ENCODE measurements at places on chromosomes 1 and 21.

DNA sequence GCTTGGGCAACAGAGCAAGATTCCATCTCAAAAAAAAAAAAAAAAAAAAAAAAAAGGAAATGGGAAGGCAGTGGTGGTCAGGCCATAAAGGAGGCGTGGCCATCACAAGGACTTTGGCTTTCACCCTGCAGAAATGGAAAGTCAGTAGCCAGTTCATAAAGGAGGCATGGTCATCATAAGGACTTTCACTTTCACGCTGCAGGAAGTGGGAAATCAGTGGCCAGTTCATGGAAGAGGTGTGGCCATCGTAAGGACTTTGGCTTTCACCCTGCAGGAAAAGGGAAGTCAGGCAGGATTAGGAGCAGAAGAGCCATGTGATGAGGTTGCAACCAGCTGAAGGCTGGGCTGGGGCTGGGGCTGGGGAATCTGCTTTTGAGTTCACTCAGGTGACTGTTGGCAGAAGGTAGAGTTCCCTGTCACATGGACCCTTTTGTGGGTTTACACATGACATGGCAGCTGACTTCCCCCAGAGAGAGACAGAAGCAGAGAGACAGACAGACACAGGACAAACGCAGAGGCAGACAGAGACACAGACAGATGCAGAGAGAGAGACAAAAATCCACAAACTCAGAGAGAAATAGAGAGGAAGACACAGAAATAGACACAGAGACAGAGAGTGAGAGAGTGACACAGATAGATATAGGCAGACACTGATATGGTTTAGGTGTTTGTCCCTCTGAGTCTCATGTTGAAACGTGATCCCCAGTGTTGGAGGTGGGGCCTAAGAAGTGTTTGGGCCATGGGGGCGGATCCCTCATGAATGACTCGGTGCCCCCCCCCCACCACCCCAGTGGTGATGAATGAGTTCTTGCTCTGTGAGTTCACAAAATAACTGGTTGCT, 263.9 kb upstream of the KAZN start:
- DNase-seq = no peak

DNA sequence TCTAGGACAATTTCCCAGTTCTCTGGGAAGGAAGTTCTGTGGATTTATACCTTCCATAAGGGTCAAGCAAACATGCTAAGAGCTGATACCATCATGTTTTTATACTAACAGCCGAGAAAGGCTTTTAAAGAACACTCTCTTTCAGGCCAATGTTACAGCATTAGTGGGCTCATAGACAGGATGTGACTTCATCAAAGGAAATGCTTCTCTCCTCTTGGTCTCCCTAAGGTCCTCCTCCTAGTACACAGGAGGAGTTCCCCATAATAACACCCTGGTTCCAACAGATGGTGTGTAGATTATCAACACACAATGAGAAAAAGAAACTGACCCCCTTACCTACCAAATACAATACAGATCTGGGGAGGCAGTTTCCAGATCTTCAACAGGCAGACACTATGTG, 26.7 kb upstream of the GLIS1 start:
- DNase-seq = no peak

GRCh38 chr21:42106425-42106824, 35.3 kb downstream of the UMODL1 start:
- no peak for DNase-seq

- DNase-seq = no peak
These were observed 35.0 kb downstream of the RAP1GAP start for GRCh38 chr1:21633992-21634805.

GRCh38 chr1:87508247-87508787, 179.6 kb downstream of the LMO4 start:
- DNase-seq = no peak

DNA sequence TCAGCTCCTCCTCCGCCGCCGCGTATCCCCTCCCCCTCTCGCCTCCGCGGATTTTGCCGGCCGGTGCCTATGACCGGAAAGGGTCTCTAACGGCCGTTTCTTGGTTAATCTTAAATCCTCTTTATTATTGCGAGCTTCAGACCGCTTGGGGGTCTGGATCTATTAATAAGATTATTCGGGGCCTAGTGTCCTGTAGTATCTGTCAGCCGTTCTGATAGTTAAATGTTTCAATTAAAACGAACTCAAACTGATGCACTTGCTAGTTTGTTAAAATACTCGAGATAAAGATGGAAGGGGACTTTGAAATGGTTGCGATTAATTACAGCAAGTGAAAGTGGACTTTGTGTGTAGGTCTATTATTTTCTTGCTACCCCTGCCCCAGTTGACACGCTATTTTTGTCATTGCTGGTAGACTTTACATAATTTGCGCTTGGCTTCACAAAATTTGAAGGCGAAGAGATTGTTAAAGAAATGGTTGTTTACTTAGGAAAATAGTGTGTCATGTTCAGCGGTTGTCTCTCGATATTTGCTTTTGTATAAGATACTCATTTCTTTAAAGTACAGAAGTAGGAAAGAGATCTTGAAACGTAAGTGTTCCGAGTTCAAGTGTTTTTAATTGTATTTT, 779 bp downstream of the SON start:
- no peak for DNase-seq

DNA sequence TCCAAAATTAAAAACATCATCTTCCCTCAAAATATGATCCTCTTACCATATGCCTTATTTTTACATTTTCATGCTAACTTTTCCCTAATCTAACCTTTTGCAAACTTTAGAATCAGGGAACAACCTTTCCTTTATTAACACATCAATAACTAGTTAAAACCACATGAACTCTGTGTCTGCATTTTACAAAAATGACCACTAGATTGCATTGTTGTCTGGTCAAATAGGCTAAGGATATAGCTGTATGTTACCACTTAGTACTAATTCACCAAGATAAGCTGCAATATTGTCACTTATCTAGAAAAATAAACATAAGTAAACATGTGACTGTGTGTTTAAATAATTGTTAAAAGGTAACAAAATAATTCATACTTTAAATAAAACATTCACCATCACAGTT, 82.3 kb downstream of the DENND1B start:
- DNase-seq = no peak

GRCh38 chr1:218701131-218701530, 356.0 kb downstream of the TGFB2 start:
- no peak for DNase-seq

DNA sequence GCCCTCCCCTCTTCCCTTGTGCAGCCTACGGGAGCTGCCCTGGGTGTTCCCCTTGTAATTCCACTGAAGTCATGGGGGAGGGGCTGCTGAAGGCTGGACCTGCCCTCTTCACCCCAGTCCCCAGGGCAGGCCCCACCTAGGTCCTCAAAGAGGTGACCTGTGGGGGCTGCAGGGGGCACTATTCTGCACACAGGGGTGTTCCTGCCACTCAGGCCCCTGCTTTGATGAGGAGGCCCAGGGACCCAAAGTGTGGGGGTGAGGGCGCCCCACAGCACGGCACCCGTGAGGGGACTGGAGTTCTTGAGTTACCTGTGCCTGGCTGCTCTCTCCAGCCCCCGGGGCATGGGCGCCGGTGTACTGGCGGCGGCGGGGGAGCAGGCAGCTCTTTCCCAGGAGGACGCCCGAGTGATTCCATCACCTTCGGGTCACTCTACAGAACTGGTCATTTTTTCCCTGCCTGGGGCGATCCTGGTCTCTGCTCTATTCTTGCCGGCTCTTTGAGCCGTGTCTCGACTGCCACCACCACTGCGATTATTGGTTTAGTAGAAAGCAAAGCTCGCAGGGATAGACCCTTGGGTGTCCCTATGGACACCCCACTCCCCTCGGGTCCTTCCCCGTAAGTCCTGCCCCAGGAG, 6.9 kb upstream of the PRDM16 start:
- no peak for DNase-seq

DNA sequence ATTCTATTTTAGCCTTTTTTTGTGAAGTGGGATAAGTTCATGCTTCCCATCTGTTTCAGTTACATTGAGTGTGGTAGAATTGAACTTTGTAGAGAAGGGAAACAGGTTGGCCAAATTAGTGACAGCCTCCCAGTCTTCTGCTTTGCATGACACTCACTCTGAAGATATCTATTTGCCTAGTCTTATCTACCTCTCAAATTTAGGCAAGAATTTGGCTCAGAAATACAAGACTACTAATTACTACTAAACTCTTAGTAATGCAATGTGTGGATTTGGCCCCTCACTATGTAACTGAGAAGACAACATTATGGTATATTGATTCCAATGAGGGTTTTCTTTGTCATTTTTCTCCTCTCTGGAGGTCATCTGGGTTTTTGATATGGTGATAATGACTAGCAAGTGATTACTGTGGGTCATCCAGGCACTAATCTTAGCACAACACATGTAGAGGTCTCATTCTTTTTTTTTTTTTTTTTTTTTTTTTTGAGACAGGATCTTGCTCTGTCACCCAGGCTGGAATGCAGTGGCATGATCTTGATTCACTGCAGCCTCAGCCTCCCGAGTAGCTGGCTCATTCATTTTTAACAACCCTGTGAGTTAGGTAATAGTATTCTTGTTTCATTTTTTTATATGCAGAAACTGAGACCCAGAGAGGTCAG, 6.3 kb downstream of the FAM20B start:
- DNase-seq = no peak

DNA sequence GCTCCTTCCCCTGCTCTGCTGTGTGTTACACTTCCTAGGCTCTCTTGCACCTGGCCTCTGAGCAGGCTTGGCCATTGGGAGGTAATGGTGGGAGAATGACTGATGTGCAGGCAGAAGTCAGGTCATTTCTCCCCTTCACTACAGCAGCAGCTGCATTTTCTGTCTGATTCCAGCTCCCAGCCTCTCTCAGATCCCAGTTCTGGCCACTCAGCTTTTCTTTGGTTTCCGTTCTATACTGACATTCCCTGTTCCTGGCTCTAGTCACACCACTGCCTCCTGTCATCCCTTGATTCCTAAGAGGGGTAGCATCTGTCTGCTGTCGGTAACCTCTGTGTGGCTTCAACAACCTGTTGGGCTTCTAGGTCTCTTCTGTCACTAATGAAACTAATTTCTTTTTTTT, 127.7 kb upstream of the HOOK1 start:
- no peak for DNase-seq

- DNase-seq = no peak
These were observed 15.2 kb upstream of the TNR start for GRCh38 chr1:175758601-175759000.

- no peak for DNase-seq
These were observed 958 bp downstream of the NFYC start for GRCh38 chr1:40692429-40692895.

DNA sequence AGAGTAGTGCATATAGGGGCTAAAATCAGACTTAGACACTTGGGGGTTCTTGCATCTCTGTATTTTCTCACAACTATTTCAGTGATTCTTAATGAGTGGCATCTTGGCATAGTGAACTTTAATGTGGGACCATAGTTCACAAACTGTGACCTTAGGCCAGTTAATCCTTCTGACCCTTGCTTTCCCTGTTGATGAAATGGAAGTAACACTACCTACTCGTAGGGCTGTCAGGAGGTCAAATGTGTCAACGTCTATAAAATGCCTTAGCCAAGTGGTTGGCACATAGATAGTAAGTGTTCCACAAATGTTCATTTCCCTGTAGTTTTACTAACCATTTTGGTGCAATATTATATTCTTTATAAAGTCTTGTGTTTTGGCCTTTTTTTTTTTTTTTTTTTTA, 49.4 kb downstream of the DYRK1A start:
- no peak for DNase-seq

GRCh38 chr1:205585835-205586785, 45.7 kb downstream of the ELK4 start:
- no peak for DNase-seq

- no peak for DNase-seq
These were observed 254.7 kb downstream of the NFIA start for GRCh38 chr1:61337037-61337436.

DNA sequence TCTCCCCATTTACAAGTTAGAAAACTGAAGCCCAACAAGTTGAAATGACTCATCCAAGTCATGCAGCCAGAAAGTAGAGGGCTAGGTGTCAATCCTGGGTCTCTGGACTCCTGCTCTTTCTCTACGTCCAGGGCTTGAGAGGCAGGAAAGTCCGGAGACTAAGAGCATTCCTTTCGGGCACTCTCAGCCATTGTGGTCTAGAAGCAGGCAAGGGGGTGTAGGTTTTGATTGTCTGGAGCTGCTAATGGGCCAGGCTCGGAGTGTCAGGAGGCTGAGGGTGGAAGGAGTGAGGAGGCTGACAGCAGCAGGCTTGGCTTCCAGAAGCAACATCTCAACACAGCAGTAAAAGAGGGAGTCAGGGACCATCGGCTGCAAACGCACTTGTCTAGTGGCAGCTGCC, 107.6 kb upstream of the KLHDC7A start:
- no peak for DNase-seq

- DNase-seq = no peak
These were observed 37.5 kb downstream of the ATP1B1 start for GRCh38 chr1:169143984-169144383.

- DNase-seq = no peak
These were observed 25.3 kb upstream of the ITLN1 start for GRCh38 chr1:160910170-160910750.

DNA sequence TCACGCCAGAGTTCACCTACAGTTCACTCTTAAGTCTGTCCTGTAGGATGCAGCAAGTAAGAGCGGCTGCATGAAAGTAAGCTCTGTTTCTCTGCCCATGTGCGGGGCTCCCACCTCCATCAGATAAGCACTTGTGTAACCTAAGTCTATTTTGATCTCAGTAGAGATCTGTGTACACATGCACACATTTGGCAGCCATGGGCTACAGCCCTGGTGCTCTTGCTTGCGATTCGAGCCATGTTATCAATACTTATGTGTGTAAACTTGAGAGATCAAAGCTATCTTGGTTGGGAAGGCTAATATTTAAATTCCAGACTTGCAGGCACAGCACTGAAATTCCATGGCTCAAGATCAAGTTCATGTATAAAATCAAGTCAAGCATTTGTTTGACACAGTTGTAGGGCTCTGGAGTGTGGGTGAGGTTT, 244.7 kb upstream of the FGGY start:
- no peak for DNase-seq

DNA sequence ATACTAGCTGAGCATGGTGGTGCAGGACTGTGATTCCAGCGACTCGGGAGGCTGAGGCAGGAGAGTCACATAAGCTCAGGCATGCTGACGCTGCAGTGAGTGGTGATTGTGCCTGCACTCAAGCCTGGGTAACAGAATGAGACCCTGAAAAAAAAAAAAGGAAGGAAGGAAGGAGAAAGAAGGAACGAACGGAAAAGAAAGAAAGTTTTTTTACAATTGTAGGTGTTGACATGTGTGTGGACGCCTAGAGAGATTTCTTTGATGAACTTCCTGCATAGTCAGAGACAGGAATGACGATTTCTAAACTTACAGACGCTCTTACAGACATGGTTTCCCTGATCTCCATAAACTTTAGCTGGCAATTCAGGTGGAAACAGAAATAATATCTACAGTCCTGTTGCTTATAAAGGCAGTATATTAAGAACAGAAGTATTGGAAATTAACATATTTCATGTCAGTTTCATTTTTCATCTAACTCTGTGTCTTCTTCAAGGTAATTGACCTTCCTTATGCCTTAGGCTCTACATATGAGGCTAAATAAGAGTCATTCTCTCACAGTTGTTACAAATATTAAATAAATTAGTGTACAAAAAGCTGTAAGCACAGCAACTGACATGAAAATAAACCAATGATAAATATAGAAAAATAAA, 4.1 kb downstream of the SAMSN1 start:
- DNase-seq = no peak

Measured in C1 segment of cervical spinal cord (tissue), 14 donors.